Activated naive CD8-positive, alpha-beta T cell treated with anti-CD3 and anti-CD28 coated beads for 36 hours (primary cell): ENCODE measurements at places on chromosomes 4 and X. TPM values are rescaled to one million over a fixed set of nuclear protein-coding genes. Genes with fewer than 3 reads are reported as not detected.

GRCh38 chr4:103757631-103758030 is 37.8 kb upstream of the TACR3 start:
- DNase-seq: no peak

GRCh38 chrX:23505531-23506303 is 161.6 kb upstream of the PRDX4 start:
- DNase-seq: no peak

- no peak for DNase-seq
These were observed 1420.2 kb downstream of the PCDH18 start for GRCh38 chr4:136112116-136112515.

GRCh38 chr4:621296-622070 is 3.9 kb upstream of the PDE6B start:
- no peak for DNase-seq

DNA sequence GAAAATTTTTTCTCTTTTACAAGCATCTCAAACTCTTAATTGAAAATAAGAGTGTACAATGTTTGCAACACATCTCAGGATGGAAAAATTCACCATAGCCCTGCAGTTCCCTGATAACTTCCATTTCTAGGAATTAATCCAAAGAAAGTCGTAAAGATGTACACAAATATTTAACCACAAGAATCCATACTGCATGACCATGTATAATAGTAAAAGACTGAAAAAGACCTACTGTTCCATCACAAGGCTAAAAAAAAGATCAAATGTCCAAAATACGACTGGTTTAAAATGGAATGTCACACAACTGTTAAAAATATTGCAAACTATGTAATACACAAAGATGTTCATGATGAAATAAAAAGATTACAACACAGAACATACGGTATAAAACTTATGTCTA is 32.1 kb downstream of the HUWE1 start:
- no peak for DNase-seq

Gene TCEANC
- 0.84 TPM for total RNA-seq

Gene GPRIN3
- total RNA-seq: 9.2 TPM

Gene OTC
- not detected for total RNA-seq

Gene AMBN
- not detected for total RNA-seq

- DNase-seq: no peak
These were observed 74.7 kb downstream of the UGT8 start for GRCh38 chr4:114673306-114673705.

- DNase-seq: peak; percentile 22
These were observed 59.4 kb downstream of the POLR2B start for GRCh38 chr4:57037982-57038604.

DNA sequence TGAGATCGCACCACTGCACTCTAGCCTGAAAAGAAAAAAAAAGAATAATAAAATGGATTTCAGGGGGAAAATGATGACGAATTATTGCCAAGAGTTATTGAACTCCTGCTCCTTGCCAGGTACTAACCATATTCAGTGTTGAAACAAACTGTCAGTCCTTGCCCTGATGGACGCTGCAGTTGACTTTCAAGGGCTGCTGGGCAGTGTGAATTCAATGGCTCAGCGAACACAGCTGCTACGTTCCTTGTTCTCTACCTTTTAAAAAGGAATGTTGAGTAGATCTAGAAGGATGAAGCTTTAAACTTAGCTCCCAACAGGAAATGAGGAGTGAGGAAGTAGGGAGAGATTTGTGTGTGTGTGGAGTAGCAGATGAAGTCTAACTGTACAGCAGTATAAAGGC is 2.7 kb downstream of the LIMCH1 start:
- DNase-seq: no peak

Gene ANXA3
- total RNA-seq: 2.8 TPM

Gene PNMA6A
- total RNA-seq: 2.0 TPM

- DNase-seq: no peak
These were observed 352.8 kb downstream of the SPRY1 start for GRCh38 chr4:123749383-123749782.

- no peak for DNase-seq
These were observed 111.5 kb downstream of the GNL3L start for GRCh38 chrX:54641530-54641929.

- DNase-seq: no peak
These were observed 352.3 kb downstream of the GRXCR1 start for GRCh38 chr4:43244688-43245382.

GRCh38 chr4:94947681-94948108 is 189.9 kb downstream of the BMPR1B start:
- DNase-seq: no peak

DNA sequence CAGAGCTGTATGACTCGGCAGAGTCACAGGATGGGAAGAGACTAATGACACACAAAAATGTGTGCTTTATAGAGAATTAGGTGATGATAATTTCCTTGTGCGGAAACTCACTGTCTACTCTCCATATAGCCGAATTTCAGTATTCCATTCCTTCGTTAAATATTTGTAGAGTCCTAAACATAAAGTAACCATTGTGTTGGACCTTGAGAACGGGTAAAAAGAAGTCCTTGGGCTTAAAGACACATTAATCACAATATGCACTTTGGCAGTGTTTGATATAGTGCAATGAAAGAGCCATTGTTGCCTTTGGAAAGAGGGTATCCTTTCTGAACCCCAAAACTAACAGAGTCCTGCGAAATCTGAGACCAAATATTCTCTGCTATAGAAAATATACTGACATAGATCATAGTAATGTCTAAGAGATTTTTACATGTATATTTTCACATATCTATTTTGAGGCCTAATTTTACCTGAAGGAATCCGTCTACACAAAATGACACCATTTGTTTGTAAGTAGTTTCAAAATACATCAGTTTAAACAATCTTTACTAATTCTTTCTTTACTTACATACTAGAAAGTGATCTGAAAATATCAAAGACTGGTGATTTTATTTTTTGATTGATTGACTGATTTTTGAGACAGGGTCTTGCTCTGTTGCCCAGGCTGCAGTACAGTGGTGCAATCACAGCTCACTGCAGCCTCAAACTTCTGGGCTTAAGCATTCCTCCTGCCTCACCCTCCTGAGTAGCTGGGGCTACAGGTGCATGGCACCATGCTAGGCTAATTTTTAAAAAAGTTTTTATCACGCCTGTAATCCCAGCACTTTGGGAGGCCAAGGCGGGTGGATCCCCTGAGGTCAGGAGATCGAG is 296.8 kb downstream of the DCTD start:
- no peak for DNase-seq

DNA sequence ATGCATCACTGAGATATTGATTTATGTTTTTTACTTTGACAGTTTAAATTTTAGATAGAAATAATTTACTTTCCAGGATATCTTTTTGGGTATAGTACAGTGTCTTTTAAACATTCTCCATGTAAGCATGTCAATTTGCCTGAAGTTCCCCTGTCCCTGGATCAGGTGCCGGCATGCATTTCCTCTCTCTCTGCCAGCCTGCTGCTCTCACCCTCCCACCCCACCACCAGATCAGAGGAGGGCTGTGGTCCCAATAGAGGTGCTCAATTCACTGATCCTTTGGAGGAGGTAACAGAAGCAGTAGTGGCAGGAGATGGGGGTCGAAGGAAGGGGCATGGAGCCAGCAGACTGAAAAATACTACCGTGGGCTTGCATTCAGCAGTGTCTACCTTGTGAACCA is 28.3 kb upstream of the DSPP start:
- no peak for DNase-seq

- DNase-seq: no peak
These were observed 147.5 kb downstream of the FBXO8 start for GRCh38 chr4:174135936-174136406.

Gene TFDP3
- not detected for total RNA-seq

Gene HDX
- total RNA-seq: 0.96 TPM

- DNase-seq: no peak
These were observed 151.9 kb downstream of the BMPR1B start for GRCh38 chr4:94909645-94910044.

Gene RASGEF1B
- total RNA-seq: 6.9 TPM

Gene RHOH
- 112 TPM for total RNA-seq
